HFFc6 (cell line): ENCODE measurements at places on chromosomes 2 and 18. TPM values are rescaled to one million over a fixed set of nuclear protein-coding genes. Genes with fewer than 3 reads are reported as not detected.

- no peak for DNase-seq
Observed at GRCh38 chr2:33160191-33160590, 213.4 kb downstream of the LTBP1 start.

DNA sequence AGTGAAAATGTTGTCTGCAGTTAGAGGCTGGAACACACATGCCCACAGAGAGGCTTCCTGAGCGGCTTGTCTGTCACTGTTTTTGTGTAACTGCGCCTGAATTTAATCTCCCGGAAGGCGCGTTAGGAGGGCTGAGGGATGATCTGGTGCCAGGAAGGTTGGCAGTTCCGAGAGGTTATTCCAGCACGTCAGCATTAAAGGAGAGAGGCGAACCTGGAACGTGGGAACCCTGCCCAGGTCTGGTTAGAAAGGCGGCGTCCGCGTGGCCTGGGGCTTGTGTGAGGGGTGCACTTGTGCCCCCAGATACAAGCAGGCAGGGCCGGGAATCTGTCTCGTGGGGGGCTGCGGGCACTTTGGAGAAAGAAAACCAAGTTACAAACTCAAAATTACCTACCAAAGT, 75.3 kb downstream of the NFATC1 start:
- DNase-seq: no peak

DNA sequence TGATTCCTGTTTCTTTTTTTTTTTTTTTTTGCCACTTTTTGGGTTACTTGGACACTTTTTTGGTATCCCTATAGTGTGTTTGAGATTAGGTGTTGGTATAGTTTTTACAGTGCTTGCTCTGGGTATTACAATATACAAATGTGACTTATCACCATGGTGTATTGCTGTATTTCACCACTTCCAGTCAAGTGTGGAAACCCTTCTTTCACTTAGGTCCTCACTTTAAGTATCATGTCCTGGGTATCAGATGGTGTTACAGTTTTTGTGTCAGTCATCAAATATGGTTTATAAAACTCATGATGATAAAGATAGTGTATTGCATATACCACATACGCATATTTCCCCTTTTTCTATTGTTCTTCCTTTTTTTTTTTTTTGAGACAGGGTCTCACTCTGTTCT, 1.8 kb downstream of the ATP9B start:
- no peak for DNase-seq

ASB18 gene
- total RNA-seq: not detected in 3 replicates

ARL4C gene
- total RNA-seq: 3.8 to 6.2 TPM (median 3.9 TPM) in 3 replicates

IGFBP5 gene
- 63.2 to 117 TPM (median 114 TPM) in 3 replicates for total RNA-seq

RAB6C gene
- not detected in 2 replicates for total RNA-seq

TEX44 gene
- not detected in 3 replicates for total RNA-seq
